ENCODE measurements at places on chromosomes 5 and 9.

DNA sequence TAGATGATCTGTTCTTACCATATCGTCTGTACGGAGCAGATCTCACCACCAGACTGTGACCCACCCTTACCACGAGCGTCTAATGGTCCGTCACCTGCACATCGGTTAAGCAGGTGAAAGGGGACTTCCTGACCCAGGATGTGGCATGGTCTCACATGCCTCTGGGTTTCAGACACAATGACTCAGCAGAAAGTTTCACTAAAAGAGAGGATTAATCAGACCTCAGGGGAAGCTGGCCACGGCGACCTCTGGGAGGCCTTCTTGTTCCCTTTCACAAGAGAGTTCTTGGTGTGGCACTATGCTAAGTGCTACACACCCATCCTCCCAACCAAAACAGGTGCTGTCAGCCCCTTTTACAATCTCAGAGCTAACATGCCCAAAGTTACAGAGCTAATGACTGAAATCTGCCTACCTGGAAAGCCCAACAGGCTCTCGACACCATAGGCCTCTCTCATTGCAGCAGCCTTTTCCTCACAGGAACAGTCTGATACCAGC is 41.6 kb downstream of the ADAMTS12 start:
- DNase-seq, result peak; percentile 24

DNA sequence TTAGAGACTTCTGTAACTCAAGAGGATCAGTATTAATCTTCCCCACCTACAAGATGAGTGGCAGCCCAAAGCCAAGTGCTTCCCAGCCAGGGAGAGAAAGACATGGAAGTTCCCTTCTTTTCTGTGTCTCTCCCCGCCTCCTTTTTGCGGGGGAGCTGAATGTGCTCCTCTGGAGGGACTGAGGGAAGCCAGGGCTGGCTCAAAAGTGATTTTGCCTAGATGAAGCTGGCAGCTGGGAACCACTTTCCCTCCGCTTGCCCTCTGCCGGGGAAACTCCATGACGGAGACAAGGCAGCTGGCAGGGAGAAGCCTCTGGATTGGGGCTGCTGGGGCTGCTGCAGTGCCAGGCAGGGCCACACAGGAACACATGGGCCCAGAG is 24.4 kb downstream of the EGR1 start:
- no peak for DNase-seq

GRCh38 chr9:84860249-84861115 is 191.0 kb downstream of the NTRK2 start:
- no peak for DNase-seq

DNA sequence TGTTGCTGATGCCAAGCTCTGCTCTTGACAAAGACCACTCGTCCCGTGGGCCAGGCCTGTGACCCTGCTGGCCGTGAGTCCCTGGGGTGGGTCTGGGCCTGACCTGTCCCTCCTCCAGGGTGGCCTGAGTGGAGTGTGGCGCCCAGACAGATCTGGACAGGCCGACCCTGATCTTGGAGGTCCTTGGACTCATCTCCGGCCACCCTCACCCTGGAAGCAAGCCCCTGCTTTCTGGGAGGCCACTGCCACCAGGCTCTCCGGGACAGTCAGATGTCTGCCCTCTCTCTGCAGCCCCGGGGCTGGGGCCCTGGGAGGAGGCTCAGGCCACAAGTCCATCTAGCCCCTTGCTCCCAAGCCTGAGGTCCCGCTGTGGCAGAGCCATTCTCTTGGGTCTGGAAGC is 31.2 kb upstream of the TMEM250 start:
- DNase-seq, result no peak

- DNase-seq, result no peak
Observed at GRCh38 chr5:86320266-86320665, 297.5 kb upstream of the COX7C start.

GRCh38 chr5:72628771-72629371 is 121.7 kb upstream of the ZNF366 start:
- no peak for DNase-seq

DNA sequence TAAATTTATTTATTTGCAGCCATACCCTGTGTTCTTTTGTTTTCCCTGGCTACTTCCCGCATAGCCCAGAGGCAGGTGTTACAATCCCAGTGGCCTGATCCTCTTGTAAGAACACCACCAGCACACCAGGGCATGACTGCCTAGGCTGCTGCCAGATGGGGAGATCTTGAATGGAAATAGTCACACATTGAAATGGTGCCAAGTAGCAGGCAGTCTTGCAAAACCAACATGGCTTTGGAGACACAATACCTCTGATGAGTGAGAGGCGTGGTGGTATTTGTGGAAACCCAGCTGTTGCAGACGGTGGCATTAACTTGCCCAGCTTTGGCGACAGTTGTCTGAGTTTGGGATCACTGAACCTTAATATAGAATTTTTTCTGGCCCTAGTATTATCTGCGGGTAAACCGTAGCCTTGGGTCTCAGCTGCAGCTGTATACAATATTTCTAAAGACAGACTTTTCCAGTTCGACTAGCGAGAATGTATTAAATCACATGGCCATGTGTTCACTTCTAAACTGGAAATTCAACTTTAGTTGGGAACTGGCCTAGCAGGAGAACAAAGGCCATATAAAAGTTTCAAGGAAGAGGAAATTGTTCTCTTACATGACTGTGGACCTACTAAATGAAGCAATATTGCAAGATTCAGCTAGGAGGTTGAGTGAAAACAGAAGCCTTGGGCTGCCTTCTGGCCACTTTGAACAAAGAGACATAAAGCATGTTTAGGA is 277.0 kb downstream of the SMARCA2 start:
- DNase-seq, result no peak

DNA sequence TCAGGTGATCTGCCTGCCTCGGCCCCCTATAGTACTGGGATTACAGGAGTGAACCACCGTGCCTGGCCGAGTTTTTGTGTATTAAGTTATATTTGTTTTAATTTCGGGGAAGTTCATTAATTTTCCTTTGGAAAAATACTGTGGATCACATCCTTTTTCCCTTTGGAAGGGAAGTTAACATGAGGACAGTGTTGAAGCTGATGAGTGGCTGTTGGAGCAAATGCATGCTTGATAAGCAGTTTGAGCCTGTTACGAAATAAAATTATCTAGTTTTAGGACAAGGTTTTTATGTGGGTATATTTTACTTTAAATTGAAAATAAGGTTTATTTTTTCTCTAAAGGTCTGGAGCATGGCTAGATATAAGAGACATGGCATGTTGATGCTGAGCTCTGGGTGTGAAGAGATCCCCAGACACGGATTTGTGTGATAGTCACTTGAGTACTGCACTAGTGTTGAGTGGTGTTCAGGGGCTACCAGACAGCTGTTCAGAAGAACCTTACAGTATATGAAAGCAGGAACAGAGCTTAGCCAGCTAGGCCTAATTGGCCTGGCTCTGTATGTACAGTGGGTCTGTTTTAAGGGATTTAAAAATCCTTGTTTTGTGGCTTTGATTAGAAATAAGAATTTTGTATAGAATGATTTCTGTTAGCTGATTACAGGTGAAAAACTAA is 17.4 kb downstream of the LMNB1 start:
- no peak for DNase-seq

DNA sequence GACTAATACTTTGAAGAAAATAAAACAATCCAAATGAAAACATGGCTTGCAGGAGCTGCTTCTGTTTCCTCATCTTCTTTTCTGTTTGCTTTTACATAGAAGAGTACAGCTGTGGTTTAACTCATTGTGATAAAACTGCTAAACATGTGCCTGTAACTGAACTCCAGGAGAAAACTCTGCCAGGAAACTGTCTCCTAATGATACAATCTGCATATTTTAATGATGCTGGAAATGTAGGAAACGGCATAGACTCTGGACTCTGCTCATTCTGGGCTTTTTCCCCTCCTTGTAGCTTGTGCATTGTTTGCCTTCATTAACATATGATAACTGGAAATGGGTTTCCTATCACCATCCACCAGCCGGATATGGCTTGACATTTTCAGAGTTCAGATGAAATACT is 813.3 kb upstream of the WWC1 start:
- DNase-seq, result no peak

DNA sequence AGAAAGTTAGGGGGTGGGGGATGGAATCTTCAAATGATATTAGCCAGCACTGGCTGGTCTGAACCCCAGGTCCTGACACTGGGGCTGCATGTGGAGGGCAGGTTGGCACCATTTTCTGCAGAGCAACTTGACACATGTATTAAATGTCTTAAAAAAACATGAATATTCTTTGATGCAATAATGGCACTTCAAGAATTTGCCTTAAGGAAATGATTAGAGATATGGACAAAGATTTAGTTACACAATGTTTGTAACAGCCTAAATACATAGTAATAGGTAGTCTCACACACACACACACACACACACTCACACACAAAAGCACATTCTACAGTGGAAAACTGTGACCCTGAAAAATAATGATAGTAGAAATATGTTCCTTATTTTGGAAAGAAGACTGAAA is 3.6 kb downstream of the SVEP1 start:
- DNase-seq, result no peak

- no peak for DNase-seq
Observed at GRCh38 chr9:110141227-110141793, 66.6 kb downstream of the C9orf152 start.

GRCh38 chr5:175728316-175728715 is 70.4 kb downstream of the HRH2 start:
- no peak for DNase-seq

- DNase-seq, result no peak
Observed at GRCh38 chr9:19122490-19123042, 4.7 kb downstream of the PLIN2 start.

- no peak for DNase-seq
Observed at GRCh38 chr5:176822793-176823481, 12.6 kb downstream of the UNC5A start.

DNA sequence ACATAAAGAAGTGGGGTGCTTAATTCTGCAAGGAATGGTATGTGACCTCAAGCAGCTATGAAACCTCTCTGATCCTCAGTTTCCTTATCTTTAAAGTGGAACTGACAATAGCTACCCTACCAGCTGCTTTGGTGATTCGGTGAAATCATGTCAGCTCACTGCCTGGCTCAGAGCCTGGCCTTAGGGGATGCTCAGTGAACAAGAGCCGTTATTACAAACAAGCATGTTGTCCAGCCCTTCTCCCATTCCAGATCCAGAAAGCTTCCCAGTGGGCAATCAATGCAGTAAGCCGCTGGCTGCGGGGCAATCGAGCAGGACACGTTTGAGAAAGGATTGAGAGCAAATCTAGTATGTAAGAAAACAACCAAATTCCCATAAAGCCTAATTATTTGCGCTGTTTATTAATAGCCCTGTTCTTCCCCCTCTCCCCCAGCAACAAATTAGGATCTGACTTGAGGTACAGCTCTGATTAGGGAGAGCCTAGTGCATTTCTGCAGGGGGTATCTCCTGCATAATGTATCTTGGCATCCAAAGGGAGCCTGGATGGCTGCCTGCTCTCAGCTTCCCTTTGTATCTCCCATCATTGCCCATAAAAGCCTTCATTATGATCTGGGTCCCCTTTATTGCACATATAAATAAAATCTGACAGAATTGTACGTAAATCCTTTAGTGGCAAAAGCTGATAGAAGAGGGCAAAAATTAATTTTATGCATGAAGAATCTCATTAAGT is 371.4 kb downstream of the TMEM232 start:
- no peak for DNase-seq

GRCh38 chr5:42252306-42252705 is 170.9 kb upstream of the GHR start:
- no peak for DNase-seq

DNA sequence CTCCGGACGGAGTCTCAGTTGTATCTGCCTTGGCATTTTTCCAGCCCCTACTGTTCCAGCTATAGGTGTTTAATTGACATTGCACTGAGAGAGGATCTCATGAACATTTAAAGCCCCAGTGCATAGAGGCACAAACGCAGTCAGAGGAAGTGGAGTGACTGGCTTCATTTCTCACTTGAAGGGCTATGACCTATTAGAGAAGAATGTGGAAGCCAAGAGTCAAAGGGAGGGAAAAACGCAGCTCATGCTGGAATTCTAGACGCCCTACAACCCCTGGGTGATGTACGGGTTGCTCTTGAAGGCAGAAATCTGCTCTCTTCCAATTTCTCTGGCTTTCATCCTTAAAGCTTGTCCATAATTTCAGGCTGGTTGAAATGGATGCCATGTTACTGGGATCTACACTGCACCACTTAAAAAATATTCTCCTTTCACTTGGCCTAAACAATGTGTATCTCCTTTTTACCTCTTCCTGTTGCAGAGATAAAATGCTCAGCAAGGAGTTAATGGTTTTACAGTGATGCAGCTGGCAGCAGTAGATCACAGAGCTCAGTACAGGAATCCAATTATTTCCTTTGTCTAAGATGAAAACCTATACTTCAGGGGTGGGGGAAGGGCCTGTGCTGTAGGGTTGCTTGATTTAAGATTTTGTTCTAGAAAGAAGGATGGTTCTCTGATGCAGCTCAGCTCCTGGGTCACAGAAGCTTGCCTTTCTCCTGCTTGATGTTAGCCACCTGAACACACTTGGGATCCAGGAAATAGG is 61.8 kb upstream of the MAMDC2 start:
- no peak for DNase-seq

GRCh38 chr9:18672706-18673105 is 198.8 kb downstream of the ADAMTSL1 start:
- no peak for DNase-seq

DNA sequence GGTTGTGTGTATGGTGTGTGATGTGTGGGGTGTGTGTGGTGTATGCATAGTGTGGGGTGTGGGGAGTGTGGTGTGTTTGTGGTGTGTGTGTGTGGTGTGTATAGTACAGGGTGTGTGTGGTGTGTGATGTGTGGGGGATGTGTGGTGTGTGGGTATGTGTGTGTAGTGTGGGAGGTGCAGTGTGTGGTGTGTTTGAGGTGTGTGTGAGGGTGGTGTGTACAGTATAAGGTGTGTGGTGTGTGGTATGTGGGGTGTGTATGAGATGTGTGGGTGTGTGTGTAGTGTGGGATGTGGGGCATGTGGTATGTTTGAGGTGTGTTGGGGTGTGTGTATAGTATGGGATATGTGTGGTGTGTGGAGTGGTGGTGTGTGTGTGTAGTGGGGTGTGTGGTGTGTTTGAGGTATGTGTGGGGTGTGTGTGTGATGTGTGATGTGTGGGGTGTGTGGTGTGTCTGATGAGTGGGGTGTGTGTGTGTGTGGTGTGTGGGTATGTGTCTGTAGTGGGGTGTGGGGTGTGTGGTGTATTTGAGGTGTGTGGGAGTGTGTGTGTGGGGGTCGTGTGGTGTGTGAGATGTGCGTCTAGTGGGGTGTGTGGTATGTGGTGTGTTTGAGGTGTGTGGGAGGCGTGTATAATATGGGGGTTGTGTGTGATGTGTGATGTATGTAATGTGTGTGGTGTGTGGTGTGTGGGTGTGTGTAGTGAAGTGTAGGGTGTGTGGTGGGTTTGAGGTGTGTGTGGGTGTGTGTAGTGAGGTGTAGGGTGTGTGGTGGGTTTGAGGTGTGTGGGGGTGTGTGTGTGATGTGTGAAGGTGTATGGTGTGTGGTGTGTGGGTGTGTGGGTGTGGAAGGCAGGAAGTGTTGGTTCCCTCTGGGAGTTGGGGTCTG is 8.6 kb downstream of the ECSCR start:
- peak; percentile 70 for DNase-seq

GRCh38 chr5:2475902-2476301 is 275.6 kb downstream of the IRX2 start:
- DNase-seq, result no peak

DNA sequence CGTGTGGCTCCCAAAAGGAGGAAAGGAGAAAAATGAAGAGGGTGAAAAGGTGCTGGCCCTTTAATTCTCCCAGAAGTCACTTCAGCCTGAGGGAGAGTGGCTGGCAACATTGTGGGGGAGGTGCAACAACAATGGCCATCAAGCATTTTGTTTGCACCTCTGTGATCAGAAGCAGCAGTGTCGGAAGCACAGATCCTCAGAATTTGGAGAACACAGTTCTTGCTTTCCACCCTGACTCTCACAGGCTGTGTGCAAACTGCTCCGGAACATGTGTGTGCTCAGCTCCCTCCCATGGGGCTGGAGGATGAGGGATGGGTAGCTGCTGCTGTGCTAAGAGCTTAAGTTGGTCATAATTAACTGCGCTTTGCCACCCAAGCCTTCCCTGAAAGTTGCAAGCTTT is 127.1 kb downstream of the DPYSL3 start:
- no peak for DNase-seq
